Inflammatory macrophage treated with lipopolysaccharide for 4 hours (primary cell): ENCODE measurements at places on chromosomes 3 and 15.

DNA sequence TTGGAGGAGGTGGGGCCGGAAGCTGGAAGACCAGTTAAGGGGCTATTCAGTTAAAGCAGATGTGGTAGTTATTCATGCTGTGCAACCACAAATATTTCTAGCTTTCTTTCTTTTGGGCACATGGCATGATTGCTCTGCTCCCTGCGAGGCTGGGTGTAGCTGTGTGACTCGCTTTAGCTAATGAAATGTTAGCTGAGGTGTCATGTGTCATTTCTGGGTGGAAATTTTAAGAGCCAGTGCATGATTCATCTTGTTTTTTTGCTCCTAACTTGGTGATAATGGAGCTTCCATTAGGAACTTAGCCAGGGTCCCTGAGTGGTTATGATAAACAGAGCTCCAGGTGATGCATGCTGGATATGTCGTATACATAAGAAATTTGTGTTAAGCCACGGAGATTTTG is 300.6 kb downstream of the SATB1 start:
- no peak for DNase-seq

DNA sequence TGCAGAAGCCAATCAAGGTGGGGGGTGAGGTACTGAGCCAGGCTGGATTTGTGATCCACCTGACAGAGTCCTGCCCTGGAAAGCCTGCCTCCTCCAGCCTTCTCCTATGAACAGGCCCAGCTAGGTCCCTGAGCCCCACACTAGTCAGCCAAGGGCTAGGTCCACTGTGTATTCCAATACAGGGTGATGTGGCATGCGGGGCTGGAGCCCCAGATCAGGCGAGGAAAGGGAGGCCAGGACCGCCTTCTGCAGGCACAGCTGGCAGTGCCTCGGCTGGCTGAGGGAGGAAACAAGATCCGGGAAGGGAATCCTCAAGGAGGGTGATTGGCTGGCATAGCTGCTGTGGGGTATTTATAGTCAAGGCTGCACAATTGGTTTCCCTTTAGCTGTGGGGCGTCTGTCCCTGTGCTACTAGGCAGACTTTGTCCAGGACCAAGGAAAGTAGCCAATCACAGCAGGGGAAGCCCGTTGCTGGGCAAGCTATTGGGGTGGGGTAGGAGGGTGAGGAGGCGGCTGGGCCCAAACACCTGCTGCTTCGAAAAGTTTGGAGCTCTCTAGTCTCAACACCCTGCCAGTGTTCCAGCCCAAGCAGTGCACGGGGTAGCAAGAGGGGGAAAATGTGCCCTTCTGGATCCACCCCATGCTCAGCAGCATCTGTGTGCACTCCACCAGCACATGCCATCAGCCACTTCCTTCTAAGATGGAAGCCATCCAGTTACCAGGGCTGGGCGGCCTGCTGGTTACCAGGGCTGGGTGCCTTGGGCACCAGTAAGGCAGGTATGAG is 5.9 kb downstream of the KY start:
- no peak for DNase-seq

DNA sequence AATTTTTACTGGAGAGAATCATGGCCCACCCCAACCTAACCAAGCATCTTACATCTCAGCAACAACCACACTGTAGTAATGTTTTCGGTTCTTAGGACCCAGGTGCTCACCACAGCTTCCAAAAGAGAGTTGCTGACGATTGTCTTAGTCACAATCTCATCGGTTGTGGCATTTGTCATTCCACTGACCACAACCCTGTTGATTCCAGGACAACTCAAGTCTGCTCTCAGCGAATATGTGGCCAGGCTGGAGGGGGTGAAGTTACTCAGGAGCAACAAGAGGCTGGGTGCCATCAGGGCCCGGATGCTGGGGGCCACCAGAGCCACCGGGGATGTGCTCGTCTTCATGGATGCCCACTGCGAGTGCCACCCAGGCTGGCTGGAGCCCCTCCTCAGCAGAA is 25.9 kb downstream of the GALNT15 start:
- no peak for DNase-seq

GRCh38 chr3:197801891-197802778 is 11.1 kb downstream of the LRCH3 start:
- peak; percentile 76 for DNase-seq

GRCh38 chr15:56383010-56383409 is 17.8 kb downstream of the TEX9 start:
- no peak for DNase-seq

DNA sequence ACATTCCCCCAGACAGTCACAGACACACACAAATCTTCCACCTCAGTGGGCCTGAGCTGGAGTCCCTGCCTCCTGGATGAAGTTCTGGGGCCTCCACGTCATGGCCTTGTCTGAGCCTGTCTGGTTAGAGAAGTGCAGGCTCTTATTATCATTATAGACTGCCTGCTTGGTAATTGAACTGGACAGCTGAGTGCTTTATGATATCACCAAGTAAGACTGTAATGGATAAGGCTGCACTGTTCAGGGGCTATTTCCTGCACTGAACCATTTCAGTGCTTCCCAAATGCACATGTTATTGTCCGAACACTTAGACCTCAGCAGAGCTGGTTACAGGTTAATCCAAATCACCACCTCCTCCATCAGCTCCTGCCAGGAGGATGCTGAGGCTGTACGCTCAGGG is 8.7 kb upstream of the ST6GAL1 start:
- no peak for DNase-seq

DNA sequence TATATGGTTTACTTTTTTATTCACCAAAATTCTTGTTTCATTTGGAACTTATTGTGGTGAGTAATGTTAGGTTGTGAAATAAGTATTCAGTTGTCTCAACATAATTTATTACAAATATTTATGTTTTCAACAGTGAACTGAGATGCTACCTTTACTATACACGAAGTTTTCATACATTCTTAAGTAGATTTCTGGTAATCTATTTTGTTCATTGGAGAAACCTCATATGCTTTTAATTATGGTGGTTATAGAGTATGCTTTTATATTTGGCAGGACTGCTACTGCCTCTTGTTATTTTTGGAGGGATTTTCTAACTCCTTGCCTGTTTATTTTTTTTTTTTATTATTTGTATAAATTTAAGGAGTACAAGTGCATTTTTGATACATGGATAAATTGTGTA is 253.1 kb downstream of the NLGN1 start:
- no peak for DNase-seq
